ENCODE measurements at places on chromosomes 5 and 9. TPM values are rescaled to one million over a fixed set of nuclear protein-coding genes. Genes with fewer than 3 reads are reported as not detected.

DNA sequence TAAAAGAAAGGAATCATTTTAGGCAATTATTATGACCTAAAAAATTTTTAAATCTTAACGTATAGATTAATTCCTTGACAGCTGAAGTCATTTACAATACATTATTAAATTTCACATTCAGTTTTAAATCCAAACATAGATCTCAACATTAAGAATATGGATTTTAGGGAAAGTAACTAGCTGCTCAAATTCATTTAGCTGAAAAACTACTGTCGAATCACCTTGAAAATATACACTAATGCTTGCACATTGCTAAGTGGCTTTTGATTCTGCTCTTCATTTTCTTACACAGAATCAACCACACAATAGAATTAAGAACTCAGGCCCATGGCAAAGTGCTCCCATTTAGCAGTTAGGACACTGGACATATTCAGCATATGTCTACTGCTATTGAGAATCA, 454.2 kb downstream of the RAB3C start:
- no peak for DNase-seq

DNA sequence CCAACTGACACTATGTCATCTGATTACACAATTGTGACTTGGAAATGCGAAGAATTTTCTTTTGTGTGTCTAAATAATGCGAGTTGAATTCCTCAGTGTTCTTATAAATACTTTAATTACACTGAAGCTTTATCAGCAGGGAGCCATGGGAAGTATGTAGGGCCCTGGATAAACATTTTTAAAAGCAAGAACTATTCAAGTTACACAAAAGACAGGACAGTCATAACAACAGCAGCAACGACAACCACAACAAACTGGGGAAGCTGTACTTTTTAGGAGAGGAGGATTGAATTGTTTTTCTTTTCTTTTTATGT, 250.3 kb upstream of the ZNF608 start:
- no peak for DNase-seq

GRCh38 chr9:90778746-90779145, 22.9 kb upstream of the SYK start:
- DNase-seq, result no peak

DNA sequence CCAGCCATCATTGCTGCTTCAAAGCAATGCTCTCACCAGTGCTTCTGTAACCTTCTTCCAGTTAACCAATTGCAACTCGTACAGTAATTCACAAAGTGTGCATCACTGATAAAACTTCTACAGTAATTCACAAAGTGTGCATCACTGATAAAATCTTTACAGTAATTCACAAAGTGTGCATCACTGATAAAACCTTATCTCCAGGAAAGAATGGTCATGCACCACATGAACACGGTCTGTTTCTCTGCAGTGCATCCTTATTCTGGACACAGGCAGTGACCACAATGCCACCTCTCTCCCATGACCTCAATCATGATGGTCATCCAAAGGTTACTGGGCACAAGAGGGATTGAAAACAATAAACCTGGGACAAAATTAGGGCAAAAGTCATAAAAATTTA, 153.6 kb downstream of the TSSK1B start:
- DNase-seq, result no peak

Gene NDUFA8
- total RNA-seq, result 78.9 TPM

- DNase-seq, result no peak
Measured at GRCh38 chr9:131692612-131693562, 47.0 kb downstream of the RAPGEF1 start.

- no peak for DNase-seq
Measured at GRCh38 chr5:64958757-64959391, 190.1 kb downstream of the CWC27 start.

- DNase-seq, result peak; percentile 81
Measured at GRCh38 chr9:98974994-98975712, 31.4 kb downstream of the COL15A1 start.

GRCh38 chr9:132768932-132769905, 99.0 kb downstream of the GTF3C4 start:
- DNase-seq, result peak; percentile 45

Gene PCDHA3
- not detected for total RNA-seq

- no peak for DNase-seq
Measured at GRCh38 chr5:79640571-79641055, 28.4 kb downstream of the TENT2 start.

DNA sequence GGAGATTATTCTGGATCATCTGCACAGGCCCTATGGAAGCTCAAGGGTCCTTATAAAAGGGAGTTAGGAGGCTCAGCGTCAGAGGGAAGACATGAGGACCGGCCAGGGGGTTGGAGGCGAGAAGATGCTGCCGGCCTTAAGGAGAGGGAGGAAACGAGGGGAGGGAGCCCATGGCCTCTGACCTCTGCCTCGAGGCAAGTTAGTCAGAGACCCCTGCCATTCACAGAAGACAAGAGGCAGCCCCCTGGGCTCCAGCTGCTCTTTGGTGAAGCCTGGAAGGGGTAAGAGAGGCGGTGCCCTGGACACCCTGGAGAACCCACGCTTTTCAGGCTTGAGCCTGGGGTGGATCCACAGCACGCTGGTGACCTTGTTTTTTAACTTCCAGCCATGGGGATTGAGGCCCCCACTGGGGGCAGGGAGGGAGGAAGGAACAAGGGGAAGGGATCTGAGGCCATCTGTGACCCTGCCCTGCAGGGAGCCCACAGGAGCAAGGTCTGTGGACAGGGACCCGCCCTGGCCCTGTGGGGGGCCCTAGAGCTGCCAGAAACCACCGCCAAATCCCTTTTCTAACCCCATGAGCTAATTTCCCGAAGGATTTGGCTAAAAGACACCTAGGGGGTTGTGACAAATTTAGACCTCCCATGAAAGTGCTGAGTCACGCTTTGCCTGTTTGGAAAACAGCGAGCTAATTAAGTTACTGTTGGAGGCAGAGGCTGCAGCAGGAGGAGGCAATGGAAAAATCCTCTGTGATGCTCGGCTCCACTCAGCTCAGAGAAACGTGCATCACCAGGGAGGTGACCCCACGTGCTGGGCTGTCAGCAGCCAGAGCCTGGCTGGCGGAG, 49.7 kb downstream of the OLFM1 start:
- DNase-seq, result no peak

DNA sequence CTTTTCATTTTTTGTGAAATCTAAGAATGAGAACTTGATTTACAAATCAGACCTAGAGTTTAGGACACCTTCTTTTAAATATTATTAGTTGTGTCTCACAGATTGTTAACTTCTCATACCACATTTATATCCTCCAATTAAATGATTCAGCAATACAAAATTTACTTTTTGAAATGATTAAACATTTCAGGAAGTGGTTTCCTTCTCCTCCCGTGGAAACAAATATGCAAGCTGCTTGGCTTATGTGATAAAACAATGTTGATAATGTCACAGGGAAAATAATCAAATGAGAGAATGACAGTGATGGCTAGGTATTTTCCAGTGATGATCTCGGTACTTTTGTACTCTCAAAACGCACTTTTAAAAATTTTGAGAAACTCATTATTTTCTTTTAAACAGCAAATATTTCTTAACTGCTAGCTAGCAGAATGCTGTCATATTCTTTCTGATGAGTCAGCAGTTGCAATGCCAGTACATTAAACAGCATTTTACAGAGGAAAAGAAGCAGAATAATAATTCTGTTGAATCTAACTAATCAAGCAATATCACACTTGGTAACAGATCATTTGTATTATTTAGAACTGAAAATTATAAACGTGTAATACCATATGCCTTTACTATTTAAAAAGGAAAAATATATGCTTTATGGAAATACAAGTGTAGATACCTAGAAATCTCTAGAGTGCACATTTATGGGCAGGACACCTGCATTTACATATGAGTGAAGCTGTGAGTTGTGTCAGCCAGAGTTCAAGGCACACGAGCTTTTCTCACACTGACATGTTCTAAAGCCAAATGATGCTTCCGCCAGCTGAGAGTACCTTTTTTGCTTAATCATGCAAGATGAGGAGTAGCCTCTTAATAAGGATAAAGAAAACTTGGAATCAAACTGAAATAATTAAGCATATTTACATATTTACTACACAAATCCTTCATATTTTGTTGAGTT, 53.6 kb upstream of the CDH18 start:
- DNase-seq, result no peak

Gene OTULINL
- total RNA-seq, result 0.88 TPM

DNA sequence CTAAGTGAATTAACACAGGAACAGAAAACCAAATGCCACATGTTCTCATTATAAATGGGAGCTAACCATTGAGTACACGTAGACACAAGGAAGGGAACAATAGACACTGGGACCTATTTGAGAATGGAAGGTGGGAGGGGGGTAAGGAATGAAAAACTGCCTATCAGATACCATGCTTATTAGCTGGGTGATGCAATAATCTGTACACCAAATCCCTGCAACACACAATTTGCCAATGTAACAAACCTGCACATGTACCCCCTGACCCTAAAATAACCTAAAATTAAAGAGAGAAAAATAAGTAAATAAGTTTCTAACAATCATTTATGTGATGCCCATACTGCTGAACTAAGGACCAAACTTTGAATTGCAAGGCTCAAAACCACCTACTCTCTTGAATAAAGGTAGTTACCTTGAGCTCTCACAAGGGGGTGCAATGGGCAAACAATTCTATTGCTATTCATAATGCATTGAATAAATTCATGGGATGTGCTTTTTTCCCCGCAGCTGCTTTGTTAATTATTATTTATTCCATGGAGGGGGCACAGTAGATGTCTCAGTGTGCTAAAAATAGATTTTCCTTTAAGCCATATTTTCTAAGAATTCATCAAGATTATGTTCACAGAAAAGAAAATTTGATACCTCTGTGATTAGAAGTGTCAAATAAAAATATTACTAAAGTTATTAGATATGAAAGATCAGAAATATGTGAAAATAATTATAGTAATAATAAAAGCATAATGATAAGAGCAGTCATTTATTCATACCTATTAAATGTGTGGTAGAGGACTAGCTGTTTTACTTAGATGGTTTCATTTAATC, 76.2 kb upstream of the PTPN3 start:
- DNase-seq, result no peak

- no peak for DNase-seq
Measured at GRCh38 chr9:137141976-137142936, 3.3 kb downstream of the GRIN1 start.

DNA sequence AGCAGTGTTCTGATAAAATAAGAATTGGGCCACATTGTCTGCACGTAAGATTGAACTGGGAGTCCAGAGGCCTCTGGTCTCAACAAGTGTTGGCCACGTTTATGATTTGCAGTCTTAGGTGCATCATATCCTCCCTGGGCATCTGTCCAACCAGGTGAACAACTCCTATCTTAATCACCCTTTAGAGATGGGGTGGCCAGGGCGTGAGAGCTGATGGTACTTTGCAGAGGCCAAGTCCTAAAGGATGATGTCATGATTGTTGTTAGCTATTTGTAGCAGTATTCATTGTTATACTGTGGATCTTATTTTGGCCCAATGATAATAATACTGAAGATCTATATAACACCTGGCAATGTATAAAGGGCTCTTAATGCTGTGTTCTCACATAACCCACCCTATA, 73.2 kb upstream of the RARS1 start:
- DNase-seq, result no peak

GRCh38 chr5:139146809-139147482, 51.2 kb downstream of the SIL1 start:
- no peak for DNase-seq

- no peak for DNase-seq
Measured at GRCh38 chr5:131209506-131210150, 38.9 kb downstream of the LYRM7 start.

DNA sequence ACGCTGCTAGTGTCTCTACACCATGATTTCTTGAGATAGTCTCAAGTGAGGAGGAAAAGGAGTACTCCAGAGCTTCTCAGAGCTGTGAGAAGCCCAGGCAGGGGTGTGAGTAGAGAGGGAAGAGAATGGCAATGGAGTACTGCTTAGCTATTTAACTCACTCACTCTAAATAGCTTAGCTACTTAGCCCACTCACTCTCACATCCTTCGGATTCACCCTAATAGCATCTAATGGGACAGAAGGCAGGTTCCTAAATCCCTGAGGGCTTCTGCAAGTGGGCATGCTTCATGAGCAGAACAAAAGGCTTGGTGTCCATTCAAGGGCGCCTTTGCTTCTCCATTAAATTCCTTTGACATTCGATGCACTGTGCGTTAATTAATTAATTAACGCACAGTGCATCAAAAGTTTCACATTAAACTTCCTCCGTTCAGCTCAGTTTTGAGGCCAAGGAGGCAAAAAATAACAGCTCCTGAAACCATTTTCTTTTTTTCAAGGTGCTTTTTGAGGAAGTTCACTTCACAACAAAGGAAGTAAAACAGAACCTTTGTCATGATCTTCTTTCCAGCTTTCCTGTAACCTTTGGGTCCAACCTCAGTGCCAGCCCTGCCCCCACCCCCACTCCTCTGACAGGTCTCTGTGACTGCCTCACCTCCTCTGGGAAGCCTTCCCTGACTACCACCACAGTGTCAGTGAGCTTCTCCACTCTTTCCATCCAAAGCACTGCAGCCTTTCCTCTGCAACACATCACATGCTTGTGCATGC, 294.0 kb downstream of the SEC61B start:
- no peak for DNase-seq

- peak; percentile 15 for DNase-seq
Measured at GRCh38 chr5:175672976-175673648, 15.2 kb downstream of the HRH2 start.

GRCh38 chr5:138601444-138601843, 26.2 kb upstream of the HSPA9 start:
- DNase-seq, result no peak

Gene KIF4B
- total RNA-seq, result 0.09 TPM

- DNase-seq, result peak; percentile 39
Measured at GRCh38 chr5:1521671-1522600, 1.8 kb downstream of the LPCAT1 start.

- DNase-seq, result no peak
Measured at GRCh38 chr5:6260846-6261245, 117.5 kb downstream of the MED10 start.

GRCh38 chr5:56060276-56061110, 65.7 kb upstream of the IL6ST start:
- no peak for DNase-seq

Gene FTMT
- total RNA-seq, result not detected

Gene IFNA21
- total RNA-seq, result not detected

- DNase-seq, result no peak
Measured at GRCh38 chr5:63960646-63961045, 1.6 kb downstream of the HTR1A start.

Gene BRINP1
- total RNA-seq, result not detected

Gene NRARP
- total RNA-seq, result 7.5 TPM

GRCh38 chr9:38081356-38082108, 12.5 kb upstream of the SHB start:
- DNase-seq, result no peak

- no peak for DNase-seq
Measured at GRCh38 chr9:91790917-91791316, 159.1 kb downstream of the ROR2 start.

DNA sequence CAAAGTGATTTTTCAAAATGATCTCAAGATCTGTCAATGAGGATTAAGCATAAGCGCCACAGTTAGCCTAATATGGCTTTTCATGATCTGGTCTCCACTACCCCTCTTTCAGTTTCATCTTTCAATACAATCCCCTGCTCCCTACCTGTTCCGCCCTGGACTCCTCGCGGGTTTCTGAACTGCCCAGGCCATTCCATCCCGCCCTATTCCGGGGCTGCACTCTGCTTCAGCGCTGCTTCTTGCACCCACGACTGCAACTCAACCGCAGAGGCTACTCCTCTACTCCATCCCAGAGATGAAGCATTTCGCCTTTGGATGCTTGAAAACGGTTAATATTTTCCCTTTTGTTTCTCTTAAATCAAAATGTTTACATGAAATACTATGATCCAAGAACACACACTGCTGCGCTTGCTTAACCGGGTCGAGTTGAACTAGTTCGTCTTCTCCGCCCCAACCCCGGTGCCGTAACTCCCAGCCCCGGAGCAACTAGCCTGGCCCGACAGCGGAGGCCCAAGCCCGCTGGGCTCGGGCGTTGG, 716 bp upstream of the OTULIN start:
- no peak for DNase-seq

GRCh38 chr5:160324886-160325285, 12.5 kb upstream of the CCNJL start:
- DNase-seq, result no peak
